Brain microvascular endothelial cell (primary cell): ENCODE measurements at places on chromosomes 13 and 19.
A peak's percentile ranks its signal among the peaks of the same experiment; 100 is the strongest.

DNA sequence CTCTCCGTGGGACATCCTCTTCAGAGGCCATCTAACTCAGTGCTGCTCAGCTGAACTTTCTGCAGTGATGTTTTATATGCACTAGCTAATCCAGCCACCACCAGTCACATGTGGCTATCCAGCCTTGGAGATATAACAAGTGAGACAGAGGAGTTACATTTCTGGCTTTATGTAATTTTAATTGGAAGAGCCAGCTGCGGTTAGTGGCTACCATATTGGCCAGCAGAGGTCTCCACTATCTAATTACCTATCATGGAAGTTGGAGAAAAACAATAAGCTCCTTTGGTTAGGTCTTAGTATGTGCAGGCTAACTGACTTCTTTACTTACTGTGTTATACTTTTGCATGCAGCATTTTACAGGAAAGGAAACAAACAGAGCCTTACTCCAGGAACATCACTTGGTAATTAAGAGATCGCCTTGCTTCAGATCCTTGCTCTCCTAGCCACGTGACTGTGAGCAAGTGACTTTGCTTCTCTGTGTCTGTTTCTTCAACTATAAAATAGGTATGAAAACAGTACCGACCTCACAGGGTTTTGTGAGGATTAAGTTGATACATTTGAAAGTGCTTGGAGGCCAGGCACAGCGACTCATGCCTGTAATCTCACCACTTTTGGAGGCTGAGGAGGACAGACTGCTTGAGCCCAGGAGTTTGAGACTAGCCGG lies 1.6 kb upstream of the KLK10 start:
- DNase-seq: peak; percentile 49

DNA sequence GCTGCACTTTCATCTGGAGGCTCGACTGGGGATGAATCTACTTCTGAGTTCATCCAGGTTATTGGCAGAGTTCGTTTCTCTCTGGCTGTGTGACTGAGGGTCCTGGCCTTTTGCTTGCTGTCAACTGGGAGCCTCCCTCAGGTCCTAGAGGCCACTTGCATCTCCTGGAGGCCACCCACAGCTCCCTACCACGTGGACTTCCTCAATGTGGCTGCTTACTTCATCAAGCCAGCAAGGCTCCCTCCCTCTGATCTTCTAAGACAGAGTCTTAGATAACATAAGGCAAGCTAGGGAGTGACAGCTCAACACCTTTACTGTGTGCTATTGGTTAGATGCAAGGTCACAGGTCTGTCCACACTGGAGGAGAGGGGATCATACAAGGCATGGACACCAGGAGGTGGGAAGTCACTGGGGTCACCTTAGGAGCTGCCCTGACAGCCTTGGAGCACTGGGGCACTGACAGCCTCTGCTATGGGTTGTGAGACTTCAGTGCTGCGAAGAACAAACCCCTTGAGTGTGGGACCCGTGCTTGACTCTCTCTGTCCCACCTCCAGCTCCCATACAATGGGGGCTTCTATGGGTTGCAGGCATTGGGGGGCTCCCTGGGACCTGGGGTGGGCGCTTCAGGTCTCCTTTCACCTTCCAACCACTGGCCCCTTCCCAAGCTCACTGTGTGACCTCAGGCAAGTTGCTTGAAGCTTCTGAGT lies 5.3 kb downstream of the FAM187B start:
- no peak for DNase-seq

DNA sequence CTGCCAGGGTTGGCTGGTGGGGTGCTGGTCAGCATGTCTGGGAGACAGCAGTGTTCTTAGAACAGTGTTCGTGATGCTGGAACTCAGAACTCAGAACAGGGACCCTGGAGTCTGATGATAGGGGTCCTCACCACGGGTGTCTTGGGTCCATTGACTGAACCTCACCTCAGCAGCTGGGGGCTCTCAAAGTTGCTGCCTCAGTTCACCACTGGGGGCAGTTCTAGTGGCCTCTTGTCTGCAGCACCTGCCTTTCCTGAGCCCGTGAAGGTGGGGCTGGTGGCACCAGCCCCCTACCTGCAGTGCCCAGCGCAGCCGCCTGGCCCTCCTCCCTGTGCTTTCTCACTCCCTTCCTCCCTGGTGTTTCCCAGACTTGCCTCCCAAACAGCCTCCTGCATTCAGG lies 28.5 kb downstream of the SAFB start:
- no peak for DNase-seq

DNA sequence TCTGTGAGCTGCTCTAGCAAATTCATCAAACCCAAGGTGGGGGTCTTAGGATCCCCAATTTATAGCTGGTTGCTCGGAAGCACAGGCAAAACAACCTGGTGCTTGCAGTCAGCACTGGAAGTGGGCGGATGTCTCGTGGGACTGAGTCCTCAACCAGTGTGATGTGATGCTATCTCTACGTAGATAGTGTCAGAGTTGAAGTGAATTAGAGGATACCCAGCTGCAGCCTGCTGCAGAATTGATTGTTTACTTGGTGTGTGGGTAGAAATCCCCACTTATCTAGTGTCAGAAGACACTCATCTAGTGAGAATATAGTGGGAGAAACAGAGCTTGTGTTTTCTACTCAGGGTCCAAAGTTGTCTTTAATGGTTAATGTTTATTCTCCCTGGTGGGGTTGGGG lies 63.3 kb downstream of the CBY2 start:
- DNase-seq: no peak

GRCh38 chr19:3047496-3048189 lies 14.7 kb downstream of the TLE5 start:
- DNase-seq: peak; percentile 66

DNA sequence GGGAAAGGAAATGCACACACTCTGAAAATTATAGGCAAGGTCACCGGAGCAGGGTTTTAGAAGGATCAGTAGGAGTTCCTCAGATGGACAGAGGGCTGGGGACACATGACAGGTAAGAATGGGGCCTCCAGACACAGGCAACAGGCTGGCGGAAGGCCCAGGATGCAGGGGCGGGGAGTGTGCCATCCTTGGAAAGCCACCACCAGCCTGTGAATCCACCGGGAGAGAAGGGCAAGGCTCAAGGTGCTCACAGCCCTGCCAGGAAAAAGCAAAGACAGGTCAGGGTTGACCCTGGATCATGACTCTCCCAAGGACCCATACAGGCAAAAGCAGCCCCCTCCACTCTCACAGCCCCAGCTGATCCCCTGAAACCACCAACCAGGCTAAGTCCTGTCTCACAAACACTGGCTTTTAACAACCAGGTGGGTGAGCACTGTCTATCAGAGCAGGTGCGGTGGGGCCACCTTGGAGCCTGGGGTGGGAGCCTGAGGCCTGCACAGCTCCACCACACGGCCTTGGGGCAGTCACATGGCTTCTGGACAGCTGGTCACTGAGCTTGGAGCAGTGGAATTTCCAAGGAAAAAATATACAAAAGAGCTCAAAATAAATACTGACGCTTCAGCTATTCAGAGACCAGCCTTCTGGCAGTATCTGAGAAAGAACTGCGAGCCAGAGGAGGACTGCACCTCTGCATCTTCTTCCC lies 35.2 kb upstream of the ISYNA1 start:
- no peak for DNase-seq

GRCh38 chr13:107835339-107836018 lies 379.9 kb downstream of the LIG4 start:
- DNase-seq: peak; percentile 73

- no peak for DNase-seq
Observed at GRCh38 chr19:16112778-16113177, 1.1 kb downstream of the RAB8A start.

DNA sequence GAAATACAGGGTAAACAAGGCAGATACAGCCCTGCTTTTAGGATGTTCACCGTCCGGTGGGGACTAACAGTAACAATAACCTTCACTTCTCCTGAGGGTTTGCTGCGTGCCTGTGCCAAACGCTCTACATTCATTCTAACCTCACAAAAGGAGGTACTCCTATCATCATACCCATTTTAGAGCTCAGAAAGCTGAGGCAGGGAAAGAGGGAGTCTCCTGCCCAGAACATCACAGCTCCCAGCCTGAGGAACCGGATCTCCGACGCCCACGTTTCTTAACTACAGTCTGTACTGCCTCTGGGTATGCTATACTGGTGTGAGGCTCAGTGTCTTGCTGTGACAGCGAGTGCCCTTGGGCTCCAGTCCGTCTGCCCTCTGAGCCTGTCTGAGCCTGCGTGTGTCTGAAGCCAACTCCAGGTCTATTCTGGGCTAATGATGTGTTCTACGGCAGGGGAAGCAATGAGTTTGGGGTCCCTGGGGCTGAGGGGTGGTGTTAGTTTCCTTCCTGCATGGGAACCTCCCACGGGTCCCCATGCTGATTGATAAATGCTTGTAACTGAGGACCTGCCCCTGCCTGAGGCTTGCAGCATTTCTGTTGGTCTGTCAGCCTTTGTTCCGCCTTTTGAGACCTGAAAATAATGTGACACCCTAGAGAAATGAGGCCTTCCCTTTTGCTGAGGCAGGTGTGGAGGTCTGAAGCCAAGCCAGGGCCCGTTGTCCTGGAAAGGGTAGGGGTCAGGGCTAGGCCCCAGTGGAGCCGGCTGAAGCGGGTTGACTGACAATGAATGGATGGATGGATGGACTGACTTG lies 4.9 kb downstream of the LIPE start:
- DNase-seq: no peak

DNA sequence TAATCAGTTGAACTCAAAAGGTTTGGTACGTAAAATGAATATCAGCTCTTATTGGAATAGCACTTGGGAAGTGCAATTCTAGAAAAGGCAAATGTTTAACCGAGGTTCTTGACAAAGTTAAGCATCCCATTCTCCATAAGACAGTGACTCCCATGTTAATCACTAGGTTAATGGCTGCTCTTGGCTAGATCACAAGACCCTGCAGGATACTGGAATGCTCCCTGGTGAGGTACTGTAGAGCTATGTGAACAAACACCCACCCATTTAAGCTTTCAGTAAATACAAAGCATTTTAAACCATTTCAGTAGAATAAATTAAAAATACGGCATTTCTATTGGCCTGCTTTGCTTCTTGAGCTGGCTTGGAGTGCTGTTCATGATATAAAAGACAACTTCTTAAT lies 56.5 kb downstream of the TDRD3 start:
- DNase-seq: no peak

GRCh38 chr19:46049597-46049996 lies 8.8 kb upstream of the IGFL4 start:
- no peak for DNase-seq

GRCh38 chr19:47152632-47153031 lies 22.0 kb downstream of the SAE1 start:
- DNase-seq: no peak

DNA sequence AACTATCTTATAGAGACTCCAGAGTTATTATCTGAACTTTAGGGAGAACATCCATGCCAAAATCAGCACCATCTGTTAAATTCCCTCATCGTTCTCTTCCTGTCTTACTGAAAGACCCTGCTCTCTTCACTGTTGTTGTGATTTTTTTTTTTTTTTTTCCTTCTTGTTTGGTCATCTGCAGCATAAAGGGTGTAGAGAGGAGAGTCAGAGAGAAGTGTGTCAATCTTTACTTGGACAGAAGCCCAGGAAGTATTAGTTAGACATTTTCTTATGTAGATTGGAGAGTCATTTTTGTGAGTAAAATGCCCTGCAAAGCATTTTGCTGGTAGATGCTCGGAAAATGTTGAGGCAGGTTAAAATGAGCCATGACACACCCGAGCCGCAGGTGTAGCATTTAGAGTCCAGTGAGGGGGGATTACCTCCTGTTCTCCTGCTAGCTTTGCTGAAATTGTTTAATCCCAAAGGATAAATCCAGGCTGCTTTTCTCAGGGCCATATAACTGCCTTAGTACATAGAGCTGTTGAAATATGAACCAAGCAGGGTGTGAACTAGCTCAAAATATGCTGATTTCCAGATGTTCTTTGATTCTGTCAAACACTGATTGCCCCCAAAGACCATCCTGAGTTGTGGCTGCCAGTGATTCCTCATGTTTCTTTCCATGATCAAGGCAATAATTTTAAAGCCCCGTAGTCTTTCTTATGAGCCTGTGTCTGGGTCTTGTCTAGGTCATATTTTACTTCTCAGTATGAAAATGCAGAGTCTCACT lies 143.5 kb downstream of the DCT start:
- DNase-seq: no peak

DNA sequence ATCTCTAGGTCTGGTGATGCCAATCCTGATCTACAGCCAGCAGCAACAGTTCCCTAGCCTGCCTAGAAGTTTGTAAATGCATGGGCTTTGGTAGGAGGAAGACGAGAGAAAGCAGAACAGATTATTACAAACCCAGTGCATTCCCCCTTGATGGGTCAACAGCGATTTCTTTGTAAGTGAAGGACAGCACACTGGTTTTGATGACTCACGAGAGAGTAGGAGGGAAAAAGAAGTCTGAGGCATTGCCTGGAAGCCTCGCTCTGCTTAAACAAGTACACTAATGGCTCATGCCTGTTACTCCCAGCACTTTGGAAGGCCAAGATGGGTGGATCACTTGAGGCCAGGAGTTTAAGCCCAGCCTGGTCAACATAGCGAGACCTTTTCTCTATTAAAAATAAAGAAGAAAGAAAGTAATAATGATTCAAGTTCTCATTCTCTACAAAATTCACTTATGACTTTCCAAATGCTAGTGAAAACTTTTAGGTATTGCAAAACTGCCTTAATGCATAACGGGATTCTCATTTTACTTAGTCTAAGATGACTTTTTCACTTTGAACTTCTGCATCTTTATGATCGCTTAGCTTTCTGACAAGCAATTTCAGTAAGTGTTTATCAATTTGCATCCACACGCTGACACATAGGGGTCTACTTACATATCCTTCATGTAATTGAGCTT lies 47.7 kb upstream of the USPL1 start:
- peak; percentile 92 for DNase-seq

DNA sequence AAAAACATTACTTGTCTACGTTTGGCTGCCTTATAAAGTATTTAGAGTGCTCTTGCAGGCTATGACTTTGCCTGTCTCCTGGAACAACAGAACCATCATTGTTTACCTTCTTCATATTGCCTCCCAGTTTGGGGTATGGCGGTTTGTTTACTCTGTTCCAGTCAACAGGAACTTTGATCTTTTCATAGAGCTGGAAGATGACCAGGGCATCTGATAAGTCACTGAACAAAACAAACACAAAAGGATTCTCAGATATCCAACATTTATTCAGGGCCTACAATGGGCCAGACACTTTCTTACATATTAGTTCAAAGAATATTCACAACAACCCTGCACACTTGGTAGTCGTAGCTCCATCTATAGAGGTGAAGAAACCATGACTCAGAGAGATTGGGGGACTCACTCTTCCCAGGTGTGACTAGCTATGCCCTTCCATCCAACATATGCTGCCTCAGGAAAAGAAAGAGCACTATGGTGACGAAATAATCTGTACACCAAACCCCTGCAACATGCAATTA lies 38.4 kb upstream of the CPB2 start:
- DNase-seq: no peak

DNA sequence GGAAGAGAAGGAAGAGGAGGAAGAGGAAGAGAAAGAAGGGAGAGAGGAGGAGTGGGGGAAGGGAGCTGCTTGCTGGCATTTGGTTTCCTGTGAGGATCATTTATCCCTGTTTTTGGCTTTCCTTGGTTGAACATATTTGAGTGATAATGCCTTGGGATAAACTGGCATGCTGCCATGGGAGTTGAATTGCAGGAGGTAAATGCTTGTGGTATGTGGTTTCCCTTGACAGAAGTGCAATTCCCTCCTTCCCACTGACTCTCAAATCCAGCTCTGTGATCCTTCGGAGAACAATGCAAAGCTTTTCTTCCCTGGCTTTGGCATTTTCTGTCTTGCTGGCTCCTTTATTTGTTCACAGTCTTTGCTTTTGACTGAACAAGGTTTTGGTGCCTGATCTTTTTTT lies 27.2 kb upstream of the CBY2 start:
- peak; percentile 53 for DNase-seq
